ENCODE measurements at places on chromosomes 4 and X. TPM values are rescaled to one million over a fixed set of nuclear protein-coding genes. Genes with fewer than 3 reads are reported as not detected.

RIBC1 gene
- total RNA-seq = 2.2 TPM

DNA sequence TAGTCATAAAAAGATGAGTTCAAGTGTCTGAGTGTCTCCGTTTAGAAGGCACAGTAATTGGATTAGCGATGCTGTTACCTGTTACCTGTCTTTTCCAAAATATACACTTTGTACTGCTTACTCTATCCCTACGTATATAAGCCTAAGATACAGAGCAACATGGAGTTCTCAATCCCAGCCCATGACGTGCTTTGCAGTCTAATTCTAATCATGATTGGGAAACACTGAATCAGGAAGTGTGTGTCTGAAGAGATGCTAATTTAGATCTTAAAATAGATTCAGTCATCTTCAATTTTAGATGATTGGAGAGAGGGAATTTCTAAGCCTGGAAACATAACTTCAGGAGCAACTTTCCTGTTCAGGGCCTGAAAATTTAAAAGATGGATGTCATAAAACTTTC lies 115.1 kb downstream of the PCDH19 start:
- no peak overlapping the region for H3K27ac ChIP-seq
- no peaks in the 10 kb centered on the region for H3K36me3 ChIP-seq

DNA sequence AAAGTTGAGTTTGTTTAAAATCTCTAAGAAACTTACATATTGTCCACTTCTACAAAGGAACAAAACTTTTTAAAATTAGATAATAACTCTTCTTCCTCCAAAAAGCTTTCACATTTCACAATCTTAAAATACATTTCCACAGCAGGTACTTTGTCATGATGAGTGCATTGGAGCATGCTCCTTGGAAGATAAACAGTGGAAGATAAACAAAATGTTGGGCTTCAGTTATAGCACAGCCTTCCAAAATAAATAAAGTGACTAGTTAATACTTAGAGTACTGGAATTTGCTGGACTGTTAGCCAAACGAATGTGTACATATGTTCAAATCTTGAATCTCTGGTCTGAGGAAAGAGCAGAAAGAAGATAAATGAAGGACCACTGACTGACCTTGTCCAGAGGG lies 54.9 kb upstream of the PDE5A start:
- DNase-seq = no peak
- H3K36me3 ChIP-seq = no peaks in the 10 kb centered on the region
- no peak overlapping the region for H3K27ac ChIP-seq
- no peak overlapping the region for H3K4me3 ChIP-seq
- H3K4me1 ChIP-seq = no peaks in the 10 kb centered on the region
- no peaks in the 10 kb centered on the region for H3K27me3 ChIP-seq

GRCh38 chrX:44784241-44784640 lies 59.6 kb upstream of the DUSP21 start:
- no peaks in the 10 kb centered on the region for H3K27me3 ChIP-seq
- no peak overlapping the region for H3K27ac ChIP-seq
- no peak overlapping the region for H3K4me3 ChIP-seq
- DNase-seq = no peak

BMP3 gene
- not detected for total RNA-seq

- no peaks in the 10 kb centered on the region for H3K4me1 ChIP-seq
- no peak overlapping the region for H3K4me3 ChIP-seq
- H3K27ac ChIP-seq = no peak overlapping the region
- DNase-seq = no peak
- no peaks in the 10 kb centered on the region for H3K36me3 ChIP-seq
- no peaks in the 10 kb centered on the region for H3K27me3 ChIP-seq
Measured at GRCh38 chr4:61812171-61812570, 612.0 kb downstream of the ADGRL3 start.

DNA sequence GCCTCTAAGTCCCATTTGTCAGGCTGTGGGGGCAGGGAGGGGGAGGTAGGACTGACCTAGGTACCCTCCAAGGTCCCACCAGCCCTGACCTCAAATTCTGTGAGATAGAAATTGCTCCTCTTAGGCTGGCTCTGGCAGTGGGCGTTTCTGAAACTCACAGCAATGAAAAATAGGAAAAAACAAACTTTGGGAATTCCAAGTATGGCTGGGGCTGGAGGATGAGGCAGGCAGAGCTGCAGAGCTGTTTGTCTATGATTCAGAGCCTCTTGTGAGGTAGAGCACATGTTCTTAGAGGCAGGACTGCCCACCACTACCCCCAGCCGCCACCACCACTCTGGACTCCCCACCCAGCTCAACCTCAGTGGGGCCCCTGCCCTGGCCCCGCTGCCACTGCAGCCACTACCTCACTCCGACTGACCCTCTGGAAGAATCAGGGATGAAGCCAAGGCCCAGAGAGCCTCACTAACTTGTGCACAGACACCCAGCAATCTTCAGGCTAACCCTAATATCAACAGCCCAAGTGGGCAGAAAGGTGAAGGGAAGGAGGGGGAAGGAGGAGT lies 98.2 kb downstream of the PJA1 start:
- H3K4me1 ChIP-seq = no peaks in the 10 kb centered on the region
- H3K27ac ChIP-seq = no peak overlapping the region
- no peak overlapping the region for H3K4me3 ChIP-seq
- no peak for DNase-seq

GRCh38 chr4:179095585-179096221 lies 1653.5 kb upstream of the AGA start:
- no peaks in the 10 kb centered on the region for H3K36me3 ChIP-seq
- H3K27ac ChIP-seq = no peak overlapping the region
- H3K4me3 ChIP-seq = no peak overlapping the region
- H3K4me1 ChIP-seq = no peaks in the 10 kb centered on the region
- no peak for DNase-seq

GRCh38 chr4:155433636-155434360 lies 57.0 kb upstream of the MAP9 start:
- H3K4me3 ChIP-seq = no peak overlapping the region
- H3K36me3 ChIP-seq = no peaks in the 10 kb centered on the region
- no peak overlapping the region for H3K27ac ChIP-seq
- H3K4me1 ChIP-seq = no peaks in the 10 kb centered on the region

- no peak for DNase-seq
Measured at GRCh38 chr4:154741131-154741665, 2.6 kb upstream of the LRAT start.

GRCh38 chrX:148365233-148365632 lies 135.2 kb upstream of the AFF2 start:
- no peak overlapping the region for H3K4me3 ChIP-seq
- DNase-seq = no peak
- H3K27ac ChIP-seq = no peak overlapping the region
- H3K4me1 ChIP-seq = no peaks in the 10 kb centered on the region

- H3K4me3 ChIP-seq = no peak overlapping the region
- H3K27ac ChIP-seq = no peak overlapping the region
- no peaks in the 10 kb centered on the region for H3K4me1 ChIP-seq
- no peak for DNase-seq
- H3K27me3 ChIP-seq = no peaks in the 10 kb centered on the region
Measured at GRCh38 chr4:73080789-73081188, 11.3 kb upstream of the COX18 start.

DNA sequence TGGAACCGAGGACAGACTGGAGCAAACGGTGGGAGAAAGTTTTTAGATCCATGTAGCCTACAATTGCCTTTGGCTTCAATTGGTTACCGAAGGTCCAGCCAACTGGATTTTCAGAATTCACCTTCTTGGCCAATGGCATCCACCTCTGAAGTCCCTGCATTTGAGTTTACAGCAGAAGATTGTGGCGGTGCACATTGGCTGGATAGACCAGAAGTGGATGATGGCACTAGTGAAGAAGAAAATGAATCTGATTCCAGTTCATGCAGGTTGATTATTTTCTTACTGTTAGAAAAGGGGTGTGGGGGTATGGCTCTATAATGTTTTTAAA lies 702 bp downstream of the KLHL5 start:
- peaks cover 5% of the 10 kb centered on the region for H3K4me1 ChIP-seq
- H3K27me3 ChIP-seq = no peaks in the 10 kb centered on the region
- H3K27ac ChIP-seq = no peak overlapping the region
- DNase-seq = no peak
- no peak overlapping the region for H3K4me3 ChIP-seq
